Dermis lymphatic vessel endothelial cell (primary cell): ENCODE measurements at places on chromosomes 1 and 21. TPM values are rescaled to one million over a fixed set of nuclear protein-coding genes. Genes with fewer than 3 reads are reported as not detected.

LMX1A gene
- not detected in 2 replicates for total RNA-seq

ALX3 gene
- total RNA-seq: not detected in 2 replicates

VSIG8 gene
- not detected in 2 replicates for total RNA-seq

RYR2 gene
- 0.22 and 0.95 TPM in 2 replicates for total RNA-seq

GNAT2 gene
- total RNA-seq: 0.11 and 0.17 TPM in 2 replicates

GBP6 gene
- not detected in 2 replicates for total RNA-seq

CYP4A22 gene
- not detected in 2 replicates for total RNA-seq

LAPTM5 gene
- total RNA-seq: 34.4 and 54.1 TPM in 2 replicates

FAAP20 gene
- total RNA-seq: 12.5 and 13.2 TPM in 2 replicates

CHODL gene
- total RNA-seq: 0.09 and 0.22 TPM in 2 replicates

ERVH48-1 gene
- not detected in 2 replicates for total RNA-seq

TNFRSF9 gene
- under 0.01 and 0.11 TPM in 2 replicates for total RNA-seq

AMY1A gene
- not detected in 2 replicates for total RNA-seq

KLHL21 gene
- total RNA-seq: 12.2 and 15.8 TPM in 2 replicates

LRRC3 gene
- total RNA-seq: 0.86 and 0.98 TPM in 2 replicates

DNAJC28 gene
- total RNA-seq: 1.6 and 1.8 TPM in 2 replicates
